Gastroesophageal sphincter (tissue), 4 donors: ENCODE measurements at places on chromosomes 12 and 14.

DNA sequence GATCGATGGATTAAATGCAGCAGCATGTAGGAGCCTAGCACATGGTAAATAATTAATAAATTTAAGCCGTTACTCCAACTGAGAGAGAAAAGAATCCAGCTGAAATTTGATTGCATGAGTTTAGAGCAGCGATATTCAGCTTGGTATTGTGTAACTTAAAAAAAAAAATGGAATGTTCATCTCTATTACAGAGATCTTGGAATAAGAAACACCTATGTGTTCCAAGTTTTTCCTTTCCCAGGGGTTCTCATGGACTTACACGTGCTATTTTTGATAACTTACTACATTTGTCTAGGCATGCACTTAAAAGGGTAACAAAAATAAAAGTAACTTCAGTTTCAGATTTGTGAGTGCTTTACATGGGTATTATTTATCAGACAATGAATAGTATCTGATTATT is 122.8 kb downstream of the RASSF9 start:
- ATAC-seq = peak; percentile 56

GRCh38 chr12:77122661-77123060 is 57.3 kb upstream of the E2F7 start:
- no peak for ATAC-seq

DNA sequence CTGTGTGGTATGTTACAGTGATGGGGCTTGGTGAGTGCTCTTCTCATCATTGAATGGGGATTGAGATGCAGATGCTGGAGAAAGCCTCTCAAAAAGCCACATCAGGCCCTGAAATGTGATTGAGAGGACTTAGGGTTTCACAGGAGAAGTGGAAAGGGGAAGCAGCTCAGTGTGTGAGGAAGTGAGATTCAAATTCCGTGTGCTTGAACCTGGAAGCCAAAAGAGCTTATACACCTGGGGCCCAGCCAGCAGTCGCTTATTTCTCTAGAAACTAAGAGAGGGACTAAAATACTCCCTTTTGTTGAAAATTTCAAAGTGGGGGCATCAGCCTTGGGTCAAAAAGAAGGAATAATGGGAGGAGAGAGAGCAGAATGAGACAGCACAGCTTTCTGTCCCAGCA is 39.1 kb upstream of the GZMB start:
- no peak for ATAC-seq

DNA sequence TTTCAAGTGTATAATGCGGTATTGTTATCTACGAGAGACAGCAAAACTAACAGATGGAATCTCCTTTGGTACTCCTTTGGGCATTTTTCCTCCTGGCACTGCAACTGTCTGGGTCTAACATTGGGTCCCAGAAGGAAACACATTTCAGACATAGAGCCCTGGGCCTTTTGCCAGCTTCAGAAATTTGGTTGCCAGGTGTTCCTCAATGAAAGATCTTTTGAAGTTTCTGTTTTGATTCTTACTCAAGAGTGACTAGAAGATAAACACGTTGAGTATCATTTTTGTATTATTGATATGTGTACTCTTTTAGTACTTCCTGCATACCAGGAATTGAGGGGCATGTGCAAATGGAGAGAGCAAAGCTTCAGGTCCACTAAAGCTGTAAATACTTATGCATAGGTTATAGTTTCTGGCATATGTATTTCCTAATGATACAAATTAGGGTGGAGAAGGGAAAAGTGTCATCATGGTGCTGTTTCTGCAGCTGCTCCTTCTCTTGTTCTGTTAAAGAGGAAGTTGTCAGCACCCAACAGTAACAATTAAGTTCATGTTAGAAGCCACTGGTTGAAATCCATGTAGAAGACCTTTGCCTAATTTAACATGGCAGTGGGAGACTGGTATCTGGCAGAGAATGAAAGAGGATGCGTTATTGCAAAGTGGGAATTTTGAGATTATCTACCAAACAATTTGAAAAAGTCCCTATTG is 53.5 kb downstream of the SLC38A6 start:
- ATAC-seq = no peak

- ATAC-seq = no peak
Measured at GRCh38 chr14:99812892-99813291, 19.7 kb downstream of the EML1 start.

DNA sequence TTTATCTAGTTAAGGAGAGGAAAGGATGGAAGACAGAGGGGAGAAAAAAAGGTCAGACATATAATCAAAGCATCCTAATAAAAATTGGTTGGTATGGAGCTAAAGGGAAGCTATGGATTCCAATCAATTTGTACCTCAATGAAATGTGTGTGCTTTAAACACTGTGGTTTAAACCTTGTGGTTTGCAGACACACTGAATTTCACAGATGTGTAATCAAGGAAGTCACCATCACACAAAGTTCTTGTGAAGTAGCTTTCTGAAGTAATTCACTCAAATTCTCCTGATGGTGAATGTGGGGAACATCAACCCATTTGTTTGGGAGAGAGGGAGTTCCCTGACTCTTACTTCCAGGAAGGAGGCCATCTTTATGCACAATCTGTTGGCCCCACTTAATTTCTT is 243.3 kb upstream of the KRR1 start:
- no peak for ATAC-seq

GRCh38 chr14:64987438-64987767 is 708 bp downstream of the FNTB start:
- no peak for ATAC-seq

DNA sequence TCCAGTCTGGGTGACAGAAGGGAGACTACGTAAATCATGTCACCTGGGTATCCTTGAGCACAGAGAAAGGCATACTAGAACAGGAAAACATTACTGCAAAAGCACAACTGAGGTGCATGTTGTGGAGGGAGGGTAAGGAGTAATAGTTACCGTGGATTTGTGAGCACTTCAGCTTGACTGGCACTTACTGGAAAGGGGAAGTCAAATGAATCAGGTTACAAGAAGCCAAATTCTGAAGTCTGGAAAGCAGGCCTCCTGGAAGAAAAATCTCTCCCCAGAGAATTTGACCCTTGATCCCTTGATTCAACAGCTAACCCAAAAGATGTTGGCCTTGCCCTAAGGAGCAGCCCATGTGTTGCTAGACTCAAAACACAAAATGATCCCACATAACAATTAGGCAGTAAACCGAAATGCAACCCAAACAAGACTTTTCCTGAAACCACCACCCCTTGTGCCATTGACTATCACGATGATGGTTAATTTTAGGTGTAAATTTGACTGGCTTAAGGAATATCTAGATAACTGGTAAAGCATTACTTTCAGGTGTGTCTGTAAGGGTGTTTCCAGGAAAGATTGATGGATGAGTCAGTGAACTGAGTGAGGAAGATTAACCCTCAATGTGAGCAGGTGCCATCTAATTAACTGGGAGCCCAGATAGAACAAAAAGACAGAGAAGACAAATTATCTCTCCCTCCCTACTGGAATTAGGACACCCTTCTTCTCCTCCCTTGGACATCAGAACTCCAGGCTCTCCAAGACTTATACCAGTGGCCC is 108.8 kb downstream of the SLC25A21 start:
- no peak for ATAC-seq

DNA sequence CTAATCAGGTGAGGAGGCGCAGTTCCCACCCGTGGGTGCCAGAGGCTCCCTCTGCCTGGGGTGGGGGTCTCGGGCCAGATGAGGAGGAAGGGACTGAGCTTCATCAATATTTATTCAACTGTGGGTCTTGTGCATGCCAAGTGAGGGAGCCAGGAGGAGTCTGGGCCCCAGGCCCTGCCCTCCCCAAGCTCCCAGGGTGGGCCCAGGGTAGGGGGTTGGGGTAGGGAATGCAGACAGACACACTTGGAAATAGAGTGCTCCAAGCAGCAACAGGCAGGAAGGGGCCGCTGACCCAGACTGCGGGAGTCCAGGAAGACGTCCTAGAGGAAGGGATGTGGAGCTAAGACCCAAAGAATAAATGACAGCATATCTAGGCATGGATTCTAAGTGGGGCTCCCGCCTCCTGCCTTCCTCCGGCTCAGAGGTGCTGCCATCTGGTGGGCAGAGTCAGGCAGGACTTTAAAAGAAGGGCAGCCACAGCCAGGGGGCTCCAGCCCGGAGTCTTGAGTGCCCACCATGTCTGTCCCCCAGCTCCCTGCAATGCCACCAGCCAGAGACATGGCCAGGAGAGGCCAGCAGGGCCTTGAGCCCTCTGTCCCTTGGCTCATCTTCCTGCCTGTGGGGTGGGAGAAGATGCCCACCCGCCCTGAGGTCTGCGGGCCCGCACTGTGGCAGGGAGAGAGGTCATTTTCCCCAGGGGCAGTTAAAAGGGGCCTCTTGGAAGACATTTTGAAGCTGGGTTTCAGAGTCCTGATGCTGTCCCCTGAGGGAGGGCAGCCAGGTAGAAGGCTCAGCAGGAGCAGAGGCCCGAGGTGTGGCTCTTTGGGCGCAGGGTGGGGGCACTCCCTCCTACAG is 70.1 kb downstream of the PHETA1 start:
- ATAC-seq = no peak

GRCh38 chr14:76820700-76821099 is 5.5 kb upstream of the LRRC74A start:
- ATAC-seq = no peak
